Right renal cortex interstitium (tissue), 3 donors: ENCODE measurements at places on chromosomes 6 and 20. TPM values are rescaled to one million over a fixed set of nuclear protein-coding genes. Genes with fewer than 3 reads are reported as not detected.

PXDC1 gene
- 17.5 TPM for polyA plus RNA-seq

TINAG gene
- 41.1 TPM for polyA plus RNA-seq

PDSS2 gene
- polyA plus RNA-seq = 19.2 TPM

FYN gene
- polyA plus RNA-seq = 187 TPM

DLK2 gene
- polyA plus RNA-seq = 0.90 TPM

TNFRSF6B gene
- polyA plus RNA-seq = 1.7 TPM

ATAT1 gene
- 26.7 TPM for polyA plus RNA-seq

SNAP91 gene
- polyA plus RNA-seq = 0.75 TPM

NRSN1 gene
- 0.15 TPM for polyA plus RNA-seq

PTGIS gene
- 28.0 TPM for polyA plus RNA-seq

LINC00237 gene
- polyA plus RNA-seq = not detected

ABHD16B gene
- not detected for polyA plus RNA-seq

CST7 gene
- polyA plus RNA-seq = 0.12 TPM

FNDC1 gene
- polyA plus RNA-seq = 6.0 TPM

OR2J2 gene
- not detected for polyA plus RNA-seq

TRIM10 gene
- 0.82 TPM for polyA plus RNA-seq

FERMT1 gene
- polyA plus RNA-seq = 3.9 TPM

MUC22 gene
- polyA plus RNA-seq = not detected

EDN1 gene
- 4.8 TPM for polyA plus RNA-seq

NOL7 gene
- polyA plus RNA-seq = 101 TPM

POU3F2 gene
- polyA plus RNA-seq = 0.08 TPM

TPMT gene
- polyA plus RNA-seq = 30.9 TPM

PPIL6 gene
- 19.9 TPM for polyA plus RNA-seq

HLA-DRB5 gene
- 15.3 TPM for polyA plus RNA-seq

ANGPT4 gene
- 0.50 TPM for polyA plus RNA-seq
